Fibroblast of upper back skin (primary cell): ENCODE measurements at places on chromosomes 7 and 10.
A peak's percentile ranks its signal among the peaks of the same experiment; 100 is the strongest.

DNA sequence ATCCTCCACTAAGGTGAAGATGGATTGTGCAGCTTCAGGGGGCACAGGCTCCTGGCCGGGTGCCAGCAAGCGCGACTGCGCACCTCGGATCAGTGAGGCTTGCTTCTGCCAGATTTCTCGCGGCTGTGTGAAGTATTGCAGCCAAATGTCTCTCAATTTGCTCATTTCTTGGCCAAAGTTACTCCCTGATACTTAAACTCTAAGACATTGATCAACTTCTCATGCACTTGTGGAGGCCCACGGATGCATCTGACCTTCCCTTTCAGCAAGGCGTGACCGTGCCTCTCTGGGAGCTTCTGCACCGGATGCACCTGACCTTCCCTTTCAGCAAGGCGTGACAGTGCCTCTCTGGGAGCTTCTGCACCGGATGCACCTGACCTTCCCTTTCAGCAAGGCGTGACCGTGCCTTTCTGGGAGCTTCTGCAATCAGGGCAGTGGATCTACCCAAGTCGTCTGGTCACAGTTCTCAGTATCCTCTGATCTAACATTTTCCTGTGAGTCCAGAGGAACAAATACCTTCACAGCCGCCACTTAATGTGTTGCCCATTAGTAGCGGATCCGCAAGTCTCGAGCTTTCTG lies 248.3 kb downstream of the ADARB2 start:
- DNase-seq, result no peak

GRCh38 chr7:6495597-6496262 lies 48.0 kb upstream of the DAGLB start:
- no peak for DNase-seq

DNA sequence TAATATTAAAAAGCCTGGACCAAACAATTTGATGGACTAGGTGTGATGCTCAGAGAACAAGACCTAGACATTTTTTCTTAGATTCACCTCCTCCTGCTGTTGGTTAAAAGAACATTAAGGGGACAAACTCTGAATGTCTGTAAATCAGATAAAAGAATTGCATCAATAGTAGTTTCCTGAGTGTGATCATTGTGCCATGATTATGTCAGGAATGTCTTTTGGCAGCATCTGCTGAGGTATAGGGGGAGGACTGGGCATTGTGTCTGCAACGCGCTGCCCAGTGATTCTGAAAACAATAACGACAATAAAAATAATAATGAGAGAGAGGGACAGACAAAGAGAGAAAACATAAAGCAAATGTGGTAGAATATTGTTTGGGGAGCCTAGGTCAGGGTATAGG lies 6.9 kb downstream of the C7orf57 start:
- peak; percentile 44 for DNase-seq

- DNase-seq, result peak; percentile 86
Observed at GRCh38 chr10:43420369-43421200, 11.6 kb upstream of the HNRNPF start.

DNA sequence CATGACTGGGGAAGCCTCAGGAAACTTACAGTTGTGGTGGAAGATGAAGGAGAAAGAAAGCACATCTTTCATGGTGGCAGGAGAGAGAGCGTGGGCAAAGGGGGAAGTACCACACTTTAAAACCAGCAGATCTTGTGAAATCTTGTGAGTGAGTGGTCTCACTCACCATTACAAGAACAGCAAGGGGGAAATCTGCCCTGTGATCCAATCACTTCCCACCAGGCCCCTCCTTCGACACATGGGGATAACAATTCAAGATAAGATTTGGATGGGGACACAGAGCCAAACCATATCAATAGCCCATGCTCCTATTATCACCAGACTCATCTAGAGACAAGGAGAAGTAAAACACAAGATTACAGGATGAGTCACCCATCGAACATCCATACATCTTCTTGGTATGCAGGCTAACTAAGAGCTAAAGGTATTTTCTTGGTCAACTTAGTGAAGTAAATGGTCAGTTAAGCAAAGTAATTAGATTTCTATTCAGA lies 55.3 kb upstream of the YAE1 start:
- DNase-seq, result peak; percentile 74

DNA sequence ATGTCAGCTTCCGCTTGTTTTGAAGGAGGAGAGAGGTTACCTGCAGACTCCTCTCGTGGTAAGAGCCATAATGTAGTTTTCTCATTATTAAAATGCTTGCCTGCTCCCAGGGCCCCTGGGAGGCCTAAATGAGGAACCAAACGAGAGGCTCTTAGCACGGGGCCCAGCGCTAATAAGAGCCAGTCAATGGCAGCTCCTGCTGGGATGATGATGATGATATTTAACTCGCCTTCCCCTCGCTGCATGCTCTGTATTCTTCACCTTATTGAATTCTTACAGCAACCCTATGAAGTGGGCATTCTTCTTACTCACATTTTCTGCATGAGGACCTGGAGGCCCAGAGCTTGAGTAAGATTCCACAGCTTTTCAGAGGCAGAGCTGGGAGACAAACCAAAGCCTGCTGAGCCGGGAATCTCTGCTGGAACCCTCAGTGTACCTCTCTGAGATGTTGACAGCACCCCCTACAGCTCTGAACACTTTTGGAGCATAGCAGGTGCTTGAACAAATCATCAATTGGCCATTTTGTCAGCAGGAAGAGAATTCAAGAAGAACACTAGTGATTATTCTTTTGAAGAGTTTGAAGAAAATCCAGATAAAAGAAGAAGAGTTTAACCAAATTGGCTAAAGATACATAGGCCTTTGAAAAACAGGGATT lies 93.1 kb upstream of the HABP2 start:
- DNase-seq, result no peak

- no peak for DNase-seq
Observed at GRCh38 chr10:100826031-100826651, 80.8 kb downstream of the PAX2 start.

DNA sequence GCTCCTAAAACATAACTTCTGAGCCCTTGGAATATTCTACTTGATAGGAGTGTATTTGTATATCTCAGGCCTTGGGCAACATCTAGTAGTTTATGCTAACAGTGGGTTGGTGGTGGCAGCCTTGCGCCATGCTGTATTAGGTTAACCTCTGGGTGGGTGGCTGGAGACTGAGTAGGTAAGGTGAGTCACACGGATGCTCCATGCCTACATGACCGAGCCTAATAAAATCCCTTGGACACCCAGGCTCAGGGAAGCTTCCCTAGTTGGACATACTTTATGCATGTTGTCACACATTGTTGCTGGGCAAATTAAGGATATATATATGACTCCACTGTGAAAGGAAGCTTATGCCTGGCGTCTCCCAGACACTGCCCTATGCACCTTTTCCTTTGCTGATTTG lies 6.0 kb upstream of the DAGLB start:
- DNase-seq, result peak; percentile 83

DNA sequence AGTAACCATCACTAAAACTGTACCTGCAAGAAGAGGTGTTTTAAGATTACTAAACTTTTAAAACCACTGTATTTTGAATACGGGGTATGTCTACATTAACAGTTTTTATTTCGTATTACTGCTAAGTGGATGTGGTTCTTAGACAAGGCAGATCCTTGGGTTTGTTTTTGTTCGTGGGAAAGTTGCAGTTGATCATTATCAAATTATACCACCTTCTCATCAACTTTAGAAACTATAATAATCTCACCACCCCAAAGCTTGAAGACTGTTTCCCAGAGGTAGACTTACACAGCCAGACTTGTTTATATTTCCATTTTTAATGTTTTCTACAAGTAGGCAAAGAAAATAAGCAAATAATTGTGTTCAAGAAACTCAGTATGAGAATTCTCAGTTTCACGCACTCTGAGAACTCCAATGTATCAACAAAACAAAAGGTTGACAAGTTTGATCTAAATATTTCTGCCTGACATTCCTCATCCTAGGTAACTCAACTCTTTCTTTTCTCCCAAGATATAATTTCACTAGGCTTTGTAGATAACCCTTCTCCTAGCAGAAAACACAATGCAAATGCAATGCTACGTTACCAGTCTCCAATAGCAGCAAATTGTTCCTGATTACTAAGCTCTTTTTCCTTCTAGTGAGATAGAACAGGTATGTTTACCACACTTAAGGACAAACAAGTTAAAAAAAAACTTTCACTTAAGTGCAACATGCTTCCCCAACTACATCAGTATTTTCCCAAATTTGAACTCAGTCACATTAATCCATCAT lies 36.0 kb downstream of the IGF2BP3 start:
- DNase-seq, result no peak

DNA sequence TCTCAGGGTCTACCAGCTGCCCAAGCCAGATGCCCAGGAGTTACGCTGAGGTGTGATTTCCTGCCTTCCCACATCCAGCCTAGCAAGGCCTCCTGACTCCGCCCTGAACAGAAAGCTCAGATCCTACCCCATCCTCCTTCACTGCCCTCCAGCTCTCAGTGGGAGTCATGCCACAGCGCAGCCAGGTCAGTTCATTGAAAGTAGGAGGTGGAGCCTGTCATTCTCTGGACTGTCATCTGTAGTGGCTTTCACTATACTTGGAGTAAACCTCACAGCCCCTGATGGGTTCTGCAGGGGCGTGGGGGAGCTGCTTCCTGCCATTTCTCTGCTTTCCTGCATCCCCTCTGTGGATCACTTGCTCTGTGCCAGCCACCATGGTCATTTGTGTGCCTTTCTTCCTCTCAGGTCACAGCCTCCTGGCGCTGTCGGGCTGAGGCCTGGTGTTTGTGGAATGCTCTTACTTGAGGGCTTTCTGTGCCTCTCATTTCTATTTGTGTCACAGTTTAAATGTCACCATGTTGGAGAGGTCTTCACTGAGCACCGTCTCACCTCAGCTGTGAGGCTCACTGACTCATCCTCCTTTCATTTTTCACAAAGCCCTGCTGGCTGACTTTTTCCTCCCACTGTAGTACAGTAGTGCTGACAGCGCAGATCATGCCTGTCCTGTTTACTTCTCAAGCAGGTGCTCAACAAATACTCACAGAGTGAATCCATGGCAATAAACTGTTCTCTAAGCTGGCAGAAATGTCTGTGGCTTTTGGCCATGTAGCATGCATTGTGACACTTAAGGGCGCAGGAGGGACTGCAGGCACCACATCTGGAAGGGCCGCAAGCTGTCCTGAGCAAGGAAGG lies 61.0 kb upstream of the TMEM248 start:
- DNase-seq, result no peak

DNA sequence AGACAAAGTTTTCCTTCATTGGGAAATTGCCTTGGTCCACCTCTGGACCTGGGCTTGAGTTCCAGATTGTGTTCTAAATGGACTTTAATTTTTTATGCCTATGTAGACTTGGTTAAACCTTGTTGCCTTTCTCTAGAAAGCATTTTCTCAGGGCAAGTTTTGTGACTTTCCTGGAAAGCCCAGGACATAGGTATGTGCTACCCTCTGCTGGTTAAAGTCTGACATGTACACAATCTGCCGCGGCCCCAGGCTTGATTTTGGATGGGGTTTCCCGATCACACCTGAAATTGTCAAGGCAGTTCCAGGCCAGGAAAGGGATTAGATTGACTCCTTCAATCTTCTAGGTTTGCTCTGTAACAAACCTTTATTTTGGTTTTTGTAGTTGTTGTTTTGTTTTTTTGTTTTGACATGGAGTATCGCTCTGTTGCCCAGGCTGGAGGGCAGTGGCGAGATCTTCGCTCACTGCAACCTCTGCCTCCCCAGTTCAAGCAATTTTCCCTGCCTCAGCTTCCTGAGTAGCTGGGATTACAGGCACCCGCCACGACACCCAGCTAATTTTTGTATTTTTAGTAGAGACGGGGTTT lies 14.1 kb upstream of the AKR1B10 start:
- DNase-seq, result peak; percentile 57

GRCh38 chr7:25951414-25952260 lies 200.4 kb upstream of the NFE2L3 start:
- no peak for DNase-seq

DNA sequence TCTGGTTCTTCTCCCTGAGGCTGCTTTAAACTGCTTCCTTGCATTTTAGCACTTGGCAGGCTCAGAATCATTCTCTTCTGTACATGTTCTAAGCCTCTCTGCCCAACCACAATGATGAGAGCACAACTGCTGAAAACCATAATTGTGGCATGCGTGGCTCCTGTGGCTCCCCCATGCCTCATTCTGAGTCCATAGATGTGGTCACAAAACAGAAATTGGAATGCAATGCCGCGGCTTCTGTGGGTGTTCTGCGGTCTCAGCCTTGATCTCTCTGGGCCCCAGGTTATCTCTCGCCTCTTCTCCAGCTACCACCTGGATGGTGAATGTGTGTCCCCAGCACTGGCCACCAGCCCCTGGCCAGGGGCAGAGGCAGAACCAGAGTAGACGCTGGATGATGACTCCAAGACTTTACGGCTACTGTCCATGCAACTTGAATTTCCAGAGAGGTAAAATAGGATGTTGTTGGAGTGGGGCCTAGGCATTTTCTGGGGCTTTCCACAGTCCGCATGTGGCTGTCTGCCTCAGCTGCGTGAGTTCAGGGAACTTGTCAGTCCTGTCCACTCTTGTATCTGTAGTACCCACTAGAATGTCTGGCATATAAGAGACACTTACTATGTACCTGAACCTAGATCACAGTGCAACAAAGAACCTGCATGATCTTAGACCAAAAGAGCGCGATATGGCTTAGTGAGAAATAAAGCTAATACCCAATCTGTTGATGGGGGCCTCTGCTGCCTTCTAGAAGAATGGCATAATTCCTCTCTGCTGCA lies 52.4 kb upstream of the ADRB1 start:
- DNase-seq, result peak; percentile 40

DNA sequence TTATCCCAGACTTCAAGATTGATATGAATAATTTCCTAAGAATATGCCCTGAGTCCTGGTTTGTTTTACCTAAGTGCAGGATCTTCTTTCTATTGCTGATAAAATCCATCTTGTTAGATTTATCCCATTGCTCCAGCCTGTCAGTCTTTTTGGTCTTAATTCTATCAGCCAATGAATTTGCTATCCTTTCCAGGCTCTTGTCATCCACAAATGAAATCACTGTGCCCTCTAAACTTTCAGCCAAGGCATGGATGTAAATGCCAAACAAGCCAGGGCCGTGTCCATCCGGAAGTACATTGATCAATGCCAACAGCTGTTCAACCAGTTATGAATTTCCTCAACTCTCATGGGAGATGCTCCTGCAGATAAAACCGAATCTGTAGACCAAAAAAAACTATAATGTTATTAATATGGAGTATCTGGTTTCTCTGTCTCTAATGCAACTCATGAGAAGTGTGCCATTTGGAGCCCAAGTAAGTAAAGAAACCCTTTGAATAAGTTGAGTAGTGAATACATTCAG lies 40.0 kb downstream of the NPY start:
- DNase-seq, result no peak
